ENCODE measurements at places on chromosomes 3 and 15.
A peak's percentile ranks its signal among the peaks of the same experiment; 100 is the strongest.

DNA sequence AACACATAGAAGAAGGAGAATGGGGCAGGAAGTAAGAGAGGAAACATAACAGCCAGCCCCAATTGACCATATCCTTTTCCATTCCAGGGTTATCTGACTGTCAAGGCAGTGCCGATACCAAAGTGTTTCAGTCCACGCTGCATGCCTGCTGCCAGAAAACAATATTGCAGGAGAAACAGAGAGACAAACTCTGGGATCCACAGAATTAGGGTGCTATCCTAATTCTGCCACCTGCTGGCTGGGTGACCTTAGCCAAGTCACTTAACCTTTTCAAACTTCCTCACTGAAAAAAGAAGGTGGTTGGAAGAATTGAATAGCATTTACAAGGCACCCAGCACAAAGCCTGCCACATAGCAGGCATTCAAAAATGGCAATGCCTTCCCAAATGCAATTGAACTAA, 32.0 kb downstream of the GLB1 start:
- no peak for DNase-seq

DNA sequence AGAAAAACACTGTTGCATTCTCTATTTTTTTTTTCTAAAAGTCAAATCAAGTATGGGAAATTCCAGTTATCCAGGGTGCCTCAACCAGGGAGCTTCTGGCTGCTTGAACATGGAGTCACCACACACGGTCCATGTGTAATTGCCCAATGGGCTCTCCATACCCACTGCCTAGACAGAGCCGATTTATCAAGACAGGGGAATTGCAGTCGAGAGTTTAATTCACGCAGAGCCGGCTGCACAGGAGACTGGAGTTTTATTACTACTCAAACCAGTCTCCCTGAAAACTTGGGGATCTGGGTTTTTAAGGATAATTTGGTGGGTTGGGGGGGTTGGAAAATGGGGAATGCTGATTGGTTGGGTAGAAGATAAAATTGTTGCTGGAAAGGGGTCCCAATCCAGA, 149.8 kb downstream of the TJP1 start:
- no peak for DNase-seq

DNA sequence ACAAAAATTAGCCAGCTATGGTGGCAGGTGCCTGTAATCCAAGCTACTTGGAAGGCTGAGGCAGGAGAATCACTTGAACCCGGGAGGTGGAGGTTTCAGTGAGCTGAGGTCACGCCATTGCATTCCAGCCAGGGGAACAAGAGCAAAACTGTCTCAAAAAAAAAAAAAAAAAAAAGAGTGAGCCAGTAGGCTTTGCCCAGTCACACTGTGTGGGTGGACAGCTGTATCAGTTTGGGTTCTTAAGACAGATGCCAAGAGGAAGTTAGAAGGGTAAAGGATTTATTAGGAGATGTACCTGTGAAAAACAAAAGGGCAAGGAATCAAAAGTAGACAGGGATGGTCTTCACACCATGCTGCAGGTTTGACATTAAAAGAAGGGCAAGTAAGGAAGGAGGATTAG, 86.1 kb upstream of the CGNL1 start:
- no peak for DNase-seq

- DNase-seq = peak; percentile 12
Observed at GRCh38 chr3:48598323-48599076, 3.4 kb upstream of the COL7A1 start.

DNA sequence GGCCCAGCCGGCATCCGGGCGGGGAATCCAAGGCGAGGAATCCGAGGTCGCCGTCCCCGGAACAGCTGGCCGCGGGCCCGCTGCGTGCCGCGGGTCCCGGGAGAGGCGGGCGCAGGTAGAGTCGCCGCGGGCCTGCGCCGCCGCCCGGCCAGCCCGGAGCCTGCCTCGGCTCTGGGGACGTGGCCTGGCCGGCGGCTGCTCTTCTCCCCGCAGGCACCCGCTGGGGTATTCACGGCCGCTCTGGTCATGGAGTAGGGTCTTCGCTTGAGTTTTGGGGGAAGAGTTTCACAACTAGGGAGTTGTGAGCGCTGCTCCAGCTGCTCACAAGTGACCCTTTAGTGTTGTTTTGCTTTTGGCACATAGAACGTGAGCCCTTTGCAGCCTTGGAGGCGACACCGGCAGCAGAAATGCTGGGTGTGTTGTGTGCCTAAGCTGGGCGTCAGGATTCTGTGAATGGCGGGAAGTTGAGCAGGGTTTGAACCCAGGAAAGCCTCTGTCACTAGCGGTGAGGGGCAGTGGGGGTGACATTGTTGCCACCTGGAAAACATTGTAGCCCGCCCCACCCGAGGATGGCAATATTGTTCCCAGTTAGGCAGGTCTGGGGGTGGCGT, 4.0 kb downstream of the TRIM71 start:
- DNase-seq = no peak

- no peak for DNase-seq
Observed at GRCh38 chr3:63937661-63938651, 25.8 kb upstream of the SCAANT1 start.

All from NCI-H526 treated with DMSO at 0.1 percent for 48 hours (cell line).